ENCODE measurements at places on chromosomes 2 and 18.

GRCh38 chr2:133331436-133331835, 236.8 kb downstream of the NCKAP5 start:
- peak; percentile 2 for DNase-seq

DNA sequence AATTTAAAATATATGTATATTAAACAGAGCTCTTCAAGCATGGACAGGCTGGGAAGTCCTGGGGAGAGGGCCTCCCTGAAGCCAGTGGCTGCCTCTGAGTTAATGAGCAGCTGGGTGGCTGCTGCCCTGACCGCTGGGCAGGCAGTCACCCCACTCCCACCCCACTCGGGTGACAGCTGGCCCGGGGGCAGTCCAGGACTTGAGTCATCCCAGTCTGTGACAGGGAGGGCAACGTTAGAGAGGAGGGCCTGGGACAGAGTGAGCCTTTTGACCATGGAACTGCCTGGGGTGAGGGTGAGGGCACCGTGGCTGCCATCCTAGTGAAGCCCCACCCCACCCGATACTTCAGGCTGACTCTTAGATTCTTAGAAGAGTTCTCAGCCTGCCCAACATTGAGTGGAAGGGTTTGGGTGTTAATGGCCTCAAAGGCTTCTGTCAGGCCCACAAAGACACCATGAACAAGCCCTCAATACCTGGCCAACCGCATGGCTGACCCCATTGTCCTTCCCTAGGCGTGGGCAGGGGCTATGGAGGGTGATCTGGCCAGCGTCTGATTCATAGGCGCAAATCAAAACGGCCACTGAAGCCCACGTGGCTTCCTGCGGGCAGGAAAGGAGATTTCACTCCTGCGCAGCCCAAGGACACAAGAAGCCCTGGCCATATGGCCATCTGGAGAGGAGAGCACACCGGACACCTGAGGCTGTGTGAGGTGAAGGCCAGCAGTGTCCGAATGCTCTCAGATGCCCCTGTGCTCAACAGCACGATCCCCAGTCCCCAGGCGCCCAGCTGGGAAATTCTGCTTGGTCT, 47.5 kb downstream of the MRPS5 start:
- DNase-seq = no peak

DNA sequence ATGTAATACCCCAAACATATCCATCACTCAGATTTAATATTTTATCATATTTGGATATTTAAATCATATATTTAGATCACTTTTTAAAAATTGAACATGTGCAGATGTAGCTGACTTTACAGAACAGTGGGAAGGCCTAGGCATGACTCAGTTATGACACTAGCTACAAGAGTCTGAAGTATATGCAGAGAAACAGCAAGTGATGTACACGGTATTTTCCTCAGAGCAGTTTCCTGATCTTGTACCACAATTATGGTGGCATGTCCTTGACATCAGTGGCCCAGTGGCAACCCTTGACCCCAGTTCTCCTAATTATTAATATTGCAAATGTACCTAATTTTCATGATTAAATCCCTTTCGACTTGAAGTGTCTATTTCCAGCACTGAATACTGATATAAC, 28.2 kb downstream of the CDKL4 start:
- no peak for DNase-seq

GRCh38 chr2:240930096-240930630, 24.0 kb downstream of the CROCC2 start:
- no peak for DNase-seq

DNA sequence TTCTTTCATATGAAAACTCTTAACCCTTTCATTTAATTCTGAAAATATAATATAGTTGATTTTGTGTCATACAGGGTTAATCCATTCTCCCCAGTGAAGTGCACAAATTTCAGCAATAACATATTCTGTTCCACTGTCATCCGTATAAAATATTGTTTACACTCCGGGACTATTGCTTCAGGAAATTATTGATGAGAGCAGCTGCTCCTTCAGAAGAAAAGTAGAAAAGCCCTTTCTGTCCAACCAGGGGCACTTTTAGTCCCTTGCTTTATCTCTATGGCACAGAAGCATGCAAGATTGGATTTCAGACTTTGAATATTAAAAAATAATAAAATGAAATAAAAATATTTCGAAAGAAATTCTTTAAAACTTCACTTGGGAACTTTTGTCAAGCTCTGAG, 535.7 kb upstream of the SLC39A10 start:
- no peak for DNase-seq

- no peak for DNase-seq
Measured at GRCh38 chr18:75818383-75818782, 390.9 kb upstream of the SMIM21 start.

- no peak for DNase-seq
Measured at GRCh38 chr2:217858519-217859491, 144.0 kb downstream of the TNS1 start.

DNA sequence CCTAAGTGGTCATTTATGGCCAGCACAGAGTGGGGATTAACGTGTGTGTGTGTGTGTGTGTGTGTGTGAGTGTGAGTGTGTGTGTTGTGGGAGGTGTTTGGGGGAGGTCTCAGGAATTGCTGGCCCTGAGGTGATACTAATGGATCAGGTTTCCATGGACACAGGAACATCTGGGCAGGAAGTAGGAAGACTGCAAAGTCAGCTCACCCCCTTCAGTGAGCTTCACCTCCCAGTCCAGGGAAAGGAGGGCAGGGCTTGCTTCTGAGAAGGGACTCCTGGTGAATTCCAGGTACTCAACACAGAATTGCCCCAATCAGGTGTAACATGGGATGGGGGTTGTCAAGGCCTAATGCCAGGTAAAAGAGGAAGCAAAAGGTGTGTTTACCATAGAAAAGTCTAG, 30.3 kb upstream of the IL1R1 start:
- no peak for DNase-seq
